ENCODE measurements at places on chromosomes 2 and 18.
A peak's percentile ranks its signal among the peaks of the same experiment; 100 is the strongest.

DNA sequence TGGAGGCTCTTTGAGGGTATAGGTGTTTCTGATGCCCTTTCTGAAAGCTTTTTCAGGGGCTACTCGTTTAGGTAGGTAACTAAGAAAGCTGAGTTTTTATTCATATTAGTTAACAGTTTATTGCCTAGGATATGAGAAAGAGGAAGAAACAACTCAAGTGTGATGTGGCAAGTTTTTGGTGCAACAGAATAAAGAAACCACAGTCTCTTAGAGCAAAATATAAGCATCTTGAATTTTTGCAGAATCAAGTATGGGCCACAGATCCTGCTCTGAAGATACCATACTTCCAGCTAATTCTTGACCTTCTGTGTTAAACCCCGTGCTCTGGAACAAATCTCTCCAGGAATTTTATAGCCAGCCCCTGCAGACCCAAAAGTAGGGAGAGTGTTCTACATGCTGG lies 147.7 kb upstream of the SLC1A4 start:
- no peak for DNase-seq

DNA sequence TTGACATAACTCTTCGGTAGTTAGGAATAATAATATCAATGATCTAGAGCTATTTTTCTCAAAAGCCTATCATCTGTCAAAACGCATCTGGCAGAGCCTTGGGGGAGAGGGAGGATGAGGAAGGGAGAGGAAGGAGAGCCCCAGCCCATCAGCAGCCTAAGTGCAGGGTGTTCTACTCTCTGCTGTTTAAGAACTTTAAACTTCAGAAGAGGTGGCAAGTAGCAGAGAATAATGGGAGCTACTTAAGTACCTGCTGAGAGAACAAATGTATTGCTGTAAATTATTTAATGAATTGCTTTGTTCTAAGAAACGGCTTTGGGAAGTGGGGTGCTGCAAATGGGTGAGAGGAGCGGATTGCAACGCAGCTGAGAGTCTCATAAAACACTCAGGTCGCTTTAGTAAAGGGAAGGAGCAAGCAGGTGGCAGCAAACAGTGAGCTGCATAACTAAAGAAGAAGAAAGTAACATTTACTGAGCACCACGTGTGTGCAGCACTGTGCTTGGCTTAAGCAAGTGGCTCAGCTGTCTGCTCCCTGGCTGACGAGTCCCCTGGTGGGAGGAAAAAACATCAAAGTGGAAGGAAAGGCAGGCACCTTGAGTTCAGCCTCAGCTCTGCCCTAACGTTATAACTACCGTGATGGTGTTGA lies 26.3 kb upstream of the SH3RF3 start:
- DNase-seq: no peak

GRCh38 chr2:66477135-66477842 lies 42.4 kb downstream of the MEIS1 start:
- no peak for DNase-seq

- no peak for DNase-seq
These were observed 4.3 kb upstream of the HS6ST1 start for GRCh38 chr2:128322715-128323554.

- no peak for DNase-seq
These were observed 42.3 kb downstream of the CRIM1 start for GRCh38 chr2:36397728-36398413.

DNA sequence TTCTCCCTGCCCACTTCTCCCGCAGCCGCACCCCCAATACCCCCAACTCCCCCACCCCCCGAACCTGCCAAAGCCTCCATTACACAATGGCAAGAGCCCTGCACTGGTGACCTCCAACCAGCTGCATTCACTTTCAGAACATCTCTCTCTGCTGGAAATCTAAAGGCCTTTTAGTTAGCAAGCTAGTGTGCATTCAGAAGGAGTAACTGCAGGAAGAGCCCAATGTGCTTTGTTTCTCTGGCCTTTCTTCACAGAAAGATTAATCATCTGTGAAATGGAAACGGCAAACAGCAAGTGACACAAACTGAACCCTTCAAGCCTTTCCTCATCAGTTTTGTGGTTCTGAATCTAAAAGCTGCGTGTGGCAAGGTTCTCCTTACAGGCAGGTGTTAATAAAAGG lies 124.2 kb downstream of the OLA1 start:
- no peak for DNase-seq

DNA sequence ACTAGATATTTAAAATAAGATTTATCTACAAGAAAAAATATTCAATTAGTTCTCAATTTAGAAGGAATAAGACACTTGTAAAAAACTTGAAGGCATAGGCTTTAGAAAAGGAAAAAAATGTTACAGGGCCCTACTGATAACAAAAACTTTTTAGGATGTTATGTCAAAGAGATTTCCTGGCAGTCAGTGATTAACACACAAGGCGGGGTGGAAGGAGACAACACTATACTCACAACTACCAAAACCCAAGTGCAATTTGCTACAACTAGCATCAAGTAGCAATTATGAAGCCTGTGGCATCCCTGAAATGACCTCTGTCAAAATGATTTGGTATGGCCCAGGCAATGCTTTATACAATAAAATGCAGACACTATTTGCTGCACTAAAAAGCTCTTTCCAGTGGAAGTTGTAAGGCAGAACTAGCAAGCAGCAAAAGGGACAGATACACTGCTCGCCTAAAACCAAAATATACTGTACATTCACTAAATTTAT lies 15.3 kb downstream of the STRN start:
- no peak for DNase-seq

GRCh38 chr18:32177530-32177929 lies 12.3 kb upstream of the MEP1B start:
- DNase-seq: no peak

GRCh38 chr18:54740136-54740846 lies 88.0 kb upstream of the RAB27B start:
- DNase-seq: no peak

DNA sequence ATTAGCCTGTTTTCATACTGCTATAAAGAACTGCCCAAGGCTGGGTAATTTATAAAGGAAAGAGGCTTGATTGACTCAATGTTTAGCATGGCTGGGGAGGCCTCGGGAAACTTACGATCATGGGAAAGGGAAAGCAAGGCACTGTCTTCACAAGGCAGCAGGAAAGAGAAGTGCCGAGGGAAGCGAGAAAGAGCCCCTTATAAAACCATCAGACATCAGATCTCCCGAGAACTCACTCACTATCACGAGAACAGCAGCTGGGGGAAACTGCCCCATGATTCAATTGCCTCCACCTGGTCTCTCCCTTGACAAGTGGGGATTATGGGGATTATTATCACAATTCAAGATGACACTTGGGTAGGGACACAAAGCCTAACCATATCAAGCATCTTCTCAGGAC lies 23.3 kb downstream of the RHOB start:
- DNase-seq: no peak

DNA sequence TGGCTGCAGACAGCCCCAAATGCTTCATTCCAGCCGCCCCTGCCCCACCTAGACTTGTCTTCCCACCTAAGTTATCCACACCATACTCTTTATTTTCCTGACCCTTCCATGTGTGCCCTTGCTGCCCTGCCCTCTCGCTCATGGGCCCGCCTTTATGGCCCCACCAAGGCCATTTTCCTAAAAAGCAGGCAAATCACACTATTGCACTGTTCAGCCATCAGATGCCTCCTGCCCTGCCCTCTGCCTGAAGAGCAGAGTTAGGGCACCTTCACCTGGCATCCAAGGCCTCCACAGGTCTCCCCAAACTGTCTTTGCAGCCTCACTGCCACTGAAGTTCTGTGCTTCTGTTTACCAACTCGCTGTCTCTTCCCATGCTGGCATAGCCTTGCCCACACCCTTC lies 496.7 kb downstream of the EIPR1 start:
- no peak for DNase-seq

GRCh38 chr2:143375384-143375880 lies 246.2 kb downstream of the ARHGAP15 start:
- DNase-seq: no peak

DNA sequence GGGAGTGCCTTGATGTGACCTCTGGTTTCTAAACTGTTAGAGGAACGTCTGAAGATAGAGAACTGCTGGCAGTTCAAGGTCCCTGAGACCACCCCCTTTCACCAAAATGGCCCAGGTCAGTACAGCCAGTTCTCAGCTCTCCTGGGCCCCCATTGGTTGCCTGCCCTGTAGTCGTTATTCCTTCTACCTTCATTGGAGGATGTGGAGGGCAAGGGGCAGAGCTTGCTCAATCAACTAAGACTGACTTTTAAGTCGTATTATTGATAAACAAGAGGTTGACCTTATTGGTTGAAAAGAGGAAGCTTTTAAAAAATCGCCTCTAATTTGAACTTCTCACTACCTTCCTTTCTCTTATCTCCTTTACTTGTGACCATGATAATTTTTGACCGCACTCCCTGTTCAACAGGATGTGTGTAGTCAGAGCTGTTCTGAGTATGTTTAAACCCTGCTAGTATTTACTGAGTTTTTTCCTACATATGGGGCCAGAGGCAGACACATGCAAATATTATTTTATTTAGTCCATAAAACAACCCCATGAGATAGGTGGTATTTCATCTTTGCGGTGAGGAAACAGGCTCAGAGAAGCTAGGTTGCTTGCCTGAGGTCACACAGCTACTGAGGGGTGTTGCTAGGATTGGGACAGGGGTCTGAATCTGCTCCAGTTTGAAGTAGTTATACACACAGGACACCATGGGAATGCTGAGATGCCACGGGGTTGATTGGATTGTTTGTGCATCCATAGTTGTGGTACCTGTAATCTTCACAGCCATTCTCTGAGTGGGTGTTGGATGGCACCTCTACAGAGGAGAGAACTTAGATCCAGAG lies 65.9 kb downstream of the TMEM247 start:
- DNase-seq: no peak

GRCh38 chr2:23588508-23589201 lies 203.7 kb downstream of the KLHL29 start:
- DNase-seq: no peak

DNA sequence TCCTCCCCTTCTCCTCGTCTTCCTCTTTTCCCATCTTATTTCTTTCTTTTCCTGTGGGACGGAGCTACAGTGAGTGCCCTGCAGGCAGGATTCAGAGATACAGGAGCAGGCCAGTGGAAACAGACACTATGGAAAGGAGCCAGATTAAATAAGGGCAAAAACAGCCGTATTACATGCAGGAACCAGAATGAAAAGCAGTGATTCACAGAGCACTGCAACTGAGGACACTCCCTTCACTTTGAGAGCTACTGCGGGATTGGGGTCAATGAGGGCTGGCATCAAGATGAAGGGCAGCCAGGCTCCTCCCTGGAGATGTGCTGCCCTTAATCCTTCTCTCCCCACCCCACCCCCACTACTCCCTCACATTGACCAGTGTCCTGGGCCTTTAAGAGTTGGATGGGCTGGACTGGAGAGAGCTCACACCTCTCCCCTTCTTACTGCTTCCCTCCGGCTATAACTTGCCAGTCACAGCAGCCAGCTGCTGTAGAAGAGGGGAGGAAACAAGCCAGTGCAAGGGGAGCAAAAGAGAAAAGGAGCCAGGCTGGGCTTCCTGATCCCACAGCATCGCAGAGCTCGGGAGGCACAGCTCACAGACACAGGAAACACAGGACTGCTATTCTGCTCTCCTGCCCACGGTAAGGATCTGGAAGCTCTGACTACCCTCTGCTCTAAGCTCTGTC lies at the start of gene PLCD4:
PLCD4 (plus strand) TSS at position 464 of the 680 bp plus-strand sequence. CDS start 7,841 bp downstream, outside the sequence.
- DNase-seq: peak; percentile 20

DNA sequence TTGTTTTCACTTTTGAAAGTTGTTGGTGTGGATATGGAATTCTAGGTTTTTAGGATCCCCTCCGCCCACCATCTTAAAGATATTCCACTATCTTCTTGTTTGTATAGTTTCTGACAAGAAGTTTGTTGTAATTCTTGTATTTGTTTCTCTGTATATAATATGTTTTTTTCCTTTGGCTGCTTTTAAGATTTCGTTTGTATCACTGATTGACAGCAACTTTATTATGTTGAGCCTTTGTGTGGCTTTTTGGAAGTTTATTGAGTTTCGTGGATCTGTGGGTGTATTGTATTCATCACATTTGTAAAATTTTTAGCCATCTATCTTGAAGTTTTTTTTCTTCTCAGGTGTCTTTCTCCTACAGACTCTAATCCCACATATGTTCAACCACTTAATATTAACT lies 200.1 kb downstream of the MCFD2 start:
- DNase-seq: no peak

DNA sequence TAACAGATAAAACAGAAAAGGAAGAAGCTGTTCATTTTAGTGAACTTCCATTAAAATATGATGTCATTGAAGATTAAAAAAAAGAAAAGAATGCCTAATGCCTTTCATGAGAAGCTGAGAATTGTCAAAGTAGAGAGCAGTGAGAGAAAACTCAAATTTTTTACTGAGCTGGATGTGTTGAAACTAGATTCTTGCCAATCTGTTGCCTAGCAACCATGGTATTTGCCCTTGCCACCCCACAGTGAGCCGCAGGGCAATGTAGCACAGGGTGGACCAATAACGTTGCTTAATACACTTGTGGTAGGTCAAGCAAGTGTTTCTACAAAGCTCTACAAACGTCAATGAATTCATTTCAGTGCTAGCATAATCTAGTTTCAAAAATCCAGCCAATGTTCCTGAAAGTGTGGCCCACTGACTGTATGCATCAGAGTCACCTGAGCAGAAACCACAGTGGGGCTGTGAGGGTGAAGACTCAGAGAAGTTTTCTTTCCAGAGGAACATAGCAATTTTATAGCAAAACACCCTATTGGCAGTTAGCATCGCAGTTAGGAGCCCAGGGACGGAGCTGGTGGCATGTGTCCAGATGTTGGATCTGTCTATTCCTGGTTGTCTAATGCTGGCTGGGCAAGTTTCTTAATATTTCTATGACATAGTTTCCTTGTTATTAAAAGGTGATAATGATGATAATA lies 132.2 kb downstream of the DOCK10 start:
- DNase-seq: peak; percentile 4

DNA sequence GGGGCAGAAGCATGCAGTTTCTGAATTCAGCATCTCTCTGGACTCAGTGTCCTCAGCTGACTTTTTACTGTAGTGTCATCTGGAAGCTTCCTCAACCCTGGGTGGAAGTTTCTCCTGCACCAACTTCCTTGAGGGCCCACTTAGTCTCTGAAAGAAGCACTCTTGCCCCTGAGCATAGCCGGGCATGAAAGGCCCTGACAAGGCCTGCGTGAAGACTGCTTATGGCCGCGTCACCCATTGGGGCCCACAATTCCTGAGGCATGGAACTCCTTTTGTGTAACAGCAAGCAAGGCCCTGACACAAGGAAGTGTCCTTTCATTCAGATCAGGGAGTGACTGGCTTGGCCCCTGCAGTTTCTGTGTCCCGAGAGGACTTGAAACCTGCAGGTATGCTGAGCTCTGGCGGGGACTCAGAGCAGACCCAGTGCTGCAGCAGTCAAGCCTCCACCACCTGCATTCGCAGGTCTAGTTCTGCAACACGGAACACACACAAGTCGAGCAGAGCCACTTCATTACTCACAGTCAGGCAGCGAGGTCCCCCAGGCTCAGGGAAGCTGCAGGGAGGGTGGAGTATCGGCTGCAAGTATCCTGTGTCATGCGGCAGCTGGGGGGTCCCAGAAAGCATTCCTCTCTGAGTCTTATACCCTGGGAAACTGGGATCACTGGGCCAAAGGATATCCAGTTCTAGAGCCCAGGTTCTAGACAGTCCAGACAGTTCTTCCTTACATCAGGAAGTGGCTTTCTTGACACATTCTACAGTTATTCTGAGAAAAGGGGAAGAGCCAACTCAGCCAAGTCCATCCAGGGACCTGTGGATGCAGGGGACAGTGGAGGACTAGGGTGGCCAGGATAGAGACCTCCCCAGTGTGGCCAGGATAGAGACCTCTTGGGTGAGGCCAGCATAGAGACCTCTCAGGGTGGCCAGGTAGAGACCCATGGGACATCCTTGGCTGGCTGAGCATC lies 35.6 kb upstream of the PRLH start:
- no peak for DNase-seq
